ENCODE measurements at places on chromosomes 7 and 10.

- H3K4me3 ChIP-seq: no peak overlapping the region
- no peaks in the 10 kb centered on the region for H3K4me1 ChIP-seq
- no peaks in the 10 kb centered on the region for H3K36me3 ChIP-seq
- no peaks in the 10 kb centered on the region for H3K27me3 ChIP-seq
- DNase-seq: no peak
Observed at GRCh38 chr10:521261-522250, 167.9 kb downstream of the DIP2C start.

DNA sequence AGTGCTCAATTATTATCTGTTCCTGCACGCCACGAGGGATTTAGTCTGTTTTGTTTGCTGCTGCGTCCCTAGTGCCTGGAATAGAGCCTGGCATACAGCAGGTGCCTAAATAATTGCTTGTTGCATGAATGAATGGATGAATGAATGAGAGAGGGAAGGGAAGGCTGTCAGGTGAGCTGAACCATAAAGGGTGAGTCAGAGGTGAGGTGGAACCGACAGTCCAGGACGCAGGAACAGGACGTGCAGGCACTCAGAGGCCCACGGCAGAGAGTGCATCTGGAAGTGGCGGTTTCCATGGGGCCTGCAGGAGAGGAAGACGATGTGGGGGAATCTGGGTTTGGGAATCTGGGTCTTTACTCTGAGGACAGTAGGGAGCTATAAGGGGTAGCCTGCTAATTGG, 17.7 kb upstream of the PPIF start:
- DNase-seq: peak; percentile 99
- H3K27me3 ChIP-seq: no peaks in the 10 kb centered on the region
- peaks cover 58% of the 10 kb centered on the region for H3K4me1 ChIP-seq
- no peaks in the 10 kb centered on the region for H3K36me3 ChIP-seq
- H3K4me3 ChIP-seq: no peak overlapping the region
- H3K27ac ChIP-seq: peak overlapping the region; percentile 81

DNA sequence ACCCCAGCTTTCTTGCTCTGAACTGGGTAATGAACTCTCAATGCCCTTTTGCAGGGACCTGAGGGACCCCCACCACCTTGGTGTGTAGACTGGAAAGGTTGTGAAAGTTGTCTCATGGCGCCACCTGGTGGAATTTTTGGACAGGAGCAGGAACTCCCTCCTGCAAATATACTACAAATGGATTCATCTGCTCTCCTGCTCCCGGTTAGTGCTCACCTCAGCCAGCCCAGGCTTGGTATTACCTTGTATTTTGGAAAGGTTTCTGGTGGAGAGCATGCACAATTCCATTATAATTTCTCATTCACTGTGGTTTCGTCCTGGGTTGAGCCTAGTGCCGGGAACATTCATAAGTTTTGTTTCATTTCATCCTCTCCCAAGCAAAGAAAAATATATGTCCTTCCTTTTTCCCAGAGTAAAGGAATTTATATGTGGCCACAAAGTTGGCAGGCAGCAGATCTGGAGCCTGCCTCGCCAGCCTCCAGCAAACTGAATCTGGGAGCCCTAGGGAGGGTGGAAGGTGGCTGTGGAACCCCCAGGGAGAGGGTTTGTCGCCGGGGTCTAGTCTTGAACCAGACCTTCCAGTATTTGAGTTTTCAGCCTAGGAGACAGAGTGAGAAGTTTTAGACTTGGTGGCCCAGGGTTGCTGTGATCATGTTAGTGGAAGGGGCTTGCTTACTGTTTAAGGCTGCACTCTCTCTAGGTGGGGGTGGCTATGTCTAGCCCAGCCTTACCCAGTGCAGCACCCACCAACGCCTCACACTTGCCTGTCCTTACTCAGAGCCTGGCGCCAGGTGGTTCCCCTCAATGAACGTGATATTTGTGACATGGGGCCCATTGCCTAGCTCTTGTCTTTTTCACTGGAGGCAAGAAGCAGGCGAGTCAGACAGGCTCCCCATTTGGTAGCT, 9.5 kb downstream of the FAM241B start:
- peak; percentile 87 for DNase-seq
- H3K36me3 ChIP-seq: no peaks in the 10 kb centered on the region
- no peak overlapping the region for H3K27ac ChIP-seq
- peaks cover 10% of the 10 kb centered on the region for H3K4me1 ChIP-seq
- H3K4me3 ChIP-seq: no peak overlapping the region
- no peaks in the 10 kb centered on the region for H3K27me3 ChIP-seq

DNA sequence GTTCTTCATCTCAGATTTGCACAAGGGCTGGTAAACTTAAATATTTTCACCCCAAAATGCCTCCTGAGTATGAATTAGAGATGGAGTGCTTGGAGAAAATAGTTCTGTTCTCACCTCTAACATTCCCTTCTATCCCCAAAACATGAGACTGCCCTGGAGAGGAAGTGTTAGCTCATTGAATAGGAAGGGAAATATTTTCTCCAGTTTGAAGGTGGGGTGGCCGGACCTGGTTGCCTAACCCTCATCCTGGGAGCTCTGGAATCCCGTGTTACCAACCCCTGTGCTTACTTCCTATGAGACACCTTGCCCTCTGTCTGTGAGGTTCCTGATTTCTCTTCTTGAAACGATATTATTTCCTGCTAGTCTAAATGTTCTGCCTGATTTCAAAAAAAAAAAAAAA, 779 bp downstream of the IFIT2 start:
- H3K36me3 ChIP-seq: 0 out of 2 replicates have a peak, but pooled peaks cover 7% of the 10 kb centered on the region
- H3K27ac ChIP-seq: peak overlapping the region; percentile 79
- H3K27me3 ChIP-seq: no peaks in the 10 kb centered on the region
- H3K4me1 ChIP-seq: peaks cover 30% of the 10 kb centered on the region
- peak overlapping the region; percentile 66 for H3K4me3 ChIP-seq

DNA sequence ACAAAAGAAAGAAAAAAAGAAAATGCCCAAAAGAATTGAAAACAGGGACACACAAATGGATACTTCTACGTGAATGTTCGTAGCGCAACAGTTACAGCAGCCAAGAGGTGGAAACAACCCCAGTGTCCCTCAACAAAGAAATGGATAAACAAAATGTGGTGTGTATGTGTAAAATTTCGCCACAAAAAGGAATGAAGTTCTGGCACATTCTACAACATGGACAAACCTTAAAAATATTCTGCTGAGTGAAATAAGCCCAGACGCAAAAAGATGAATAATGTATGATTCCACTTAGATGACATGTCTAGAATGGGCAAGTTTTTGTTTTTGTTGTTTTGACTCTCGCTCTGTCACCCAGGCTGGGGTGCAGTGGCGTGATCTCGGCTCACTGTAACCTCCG, 10.9 kb downstream of the UCMA start:
- H3K27ac ChIP-seq: no peak overlapping the region
- peaks cover 3% of the 10 kb centered on the region for H3K4me1 ChIP-seq
- H3K27me3 ChIP-seq: no peaks in the 10 kb centered on the region
- H3K4me3 ChIP-seq: no peak overlapping the region
- no peak for DNase-seq

DNA sequence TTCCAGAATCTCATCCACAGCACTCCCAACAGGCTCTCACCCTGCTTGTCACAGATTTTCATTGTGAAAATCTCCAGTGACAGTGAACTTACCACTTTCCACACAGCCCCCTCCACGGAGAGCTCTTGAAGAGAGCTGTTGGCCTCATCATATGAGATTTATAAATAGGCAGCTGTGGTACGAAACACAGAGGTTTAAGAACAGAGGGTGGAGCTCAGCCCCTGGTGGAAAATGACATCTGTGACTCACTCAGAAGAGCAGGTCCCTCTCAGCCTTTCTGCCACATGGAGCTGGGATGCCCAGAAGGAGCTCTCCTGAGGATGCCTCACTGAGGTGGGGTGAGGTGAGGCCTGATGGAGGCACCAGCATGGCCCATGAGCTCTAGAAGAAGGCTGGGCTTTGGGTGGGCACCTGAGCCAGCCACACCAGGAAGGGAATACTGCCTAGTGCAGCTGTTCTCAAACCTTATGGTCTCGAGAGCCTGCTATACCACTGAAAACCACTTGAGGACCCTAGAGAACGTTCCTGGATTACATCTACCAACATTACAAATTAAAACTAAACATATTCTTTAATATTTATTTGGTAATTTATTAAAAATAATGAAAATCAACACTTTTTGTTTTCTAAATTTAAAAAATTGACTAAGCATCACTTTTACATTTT, 25.8 kb upstream of the EEPD1 start:
- no peak overlapping the region for H3K4me3 ChIP-seq
- peaks cover 19% of the 10 kb centered on the region for H3K4me1 ChIP-seq
- no peak overlapping the region for H3K27ac ChIP-seq

GRCh38 chr7:144784943-144785342, 50.9 kb downstream of the TPK1 start:
- no peaks in the 10 kb centered on the region for H3K36me3 ChIP-seq
- no peak for DNase-seq
- no peak overlapping the region for H3K27ac ChIP-seq
- H3K4me3 ChIP-seq: no peak overlapping the region
- H3K4me1 ChIP-seq: no peaks in the 10 kb centered on the region

DNA sequence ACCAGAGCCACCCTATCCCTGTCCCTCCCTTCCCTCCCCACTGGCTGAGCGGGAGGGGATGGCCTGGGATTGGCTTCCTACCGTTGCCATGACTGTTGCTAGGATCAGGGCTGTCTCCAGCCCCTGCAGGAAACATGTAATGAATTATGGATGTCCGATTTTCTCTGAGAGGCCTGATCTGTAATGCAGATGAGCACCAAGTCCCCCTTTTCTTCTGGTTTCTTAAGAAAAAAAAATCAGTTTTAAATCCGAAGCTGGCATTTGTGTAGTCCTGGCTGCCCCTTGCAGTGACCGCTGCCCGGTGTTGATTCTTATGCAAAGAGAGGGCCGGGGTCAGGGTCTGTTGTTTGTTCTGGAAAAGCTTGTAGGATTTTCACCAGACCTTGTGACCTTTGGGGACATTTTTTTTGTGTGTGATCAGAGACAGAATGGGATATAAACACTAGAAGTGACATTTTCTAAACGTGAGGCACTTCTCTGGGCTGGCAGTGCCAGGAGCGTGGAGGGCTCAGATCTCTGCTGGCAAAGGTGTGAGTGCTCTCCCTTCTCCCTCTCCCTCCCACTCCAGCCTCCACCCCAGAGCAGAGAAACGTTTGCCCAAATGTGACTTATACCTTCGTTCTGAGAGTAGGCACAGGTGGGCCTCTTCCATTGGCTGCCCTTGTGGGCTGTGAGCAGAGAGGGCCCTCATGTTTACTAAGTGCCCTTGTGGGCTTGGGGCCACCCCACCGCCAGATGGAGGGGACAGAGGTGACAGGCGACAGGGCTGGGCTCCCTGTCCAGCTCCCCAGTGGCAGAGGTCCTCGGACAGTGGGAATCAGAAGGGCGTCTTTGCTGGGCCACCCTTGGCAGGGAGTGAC, 127.5 kb downstream of the DNAJB6 start:
- no peak for DNase-seq
- H3K27ac ChIP-seq: no peak overlapping the region
- peaks cover 10% of the 10 kb centered on the region for H3K4me1 ChIP-seq
- no peak overlapping the region for H3K4me3 ChIP-seq

GRCh38 chr10:64558094-64558835, 1037.1 kb downstream of the REEP3 start:
- H3K27ac ChIP-seq: no peak overlapping the region
- no peak for DNase-seq
- H3K27me3 ChIP-seq: peaks cover 2% of the 10 kb centered on the region
- H3K4me1 ChIP-seq: no peaks in the 10 kb centered on the region

GRCh38 chr7:95322854-95323253, 1.5 kb downstream of the PON1 start:
- DNase-seq: no peak
- no peak overlapping the region for H3K27ac ChIP-seq
- no peaks in the 10 kb centered on the region for H3K4me1 ChIP-seq

DNA sequence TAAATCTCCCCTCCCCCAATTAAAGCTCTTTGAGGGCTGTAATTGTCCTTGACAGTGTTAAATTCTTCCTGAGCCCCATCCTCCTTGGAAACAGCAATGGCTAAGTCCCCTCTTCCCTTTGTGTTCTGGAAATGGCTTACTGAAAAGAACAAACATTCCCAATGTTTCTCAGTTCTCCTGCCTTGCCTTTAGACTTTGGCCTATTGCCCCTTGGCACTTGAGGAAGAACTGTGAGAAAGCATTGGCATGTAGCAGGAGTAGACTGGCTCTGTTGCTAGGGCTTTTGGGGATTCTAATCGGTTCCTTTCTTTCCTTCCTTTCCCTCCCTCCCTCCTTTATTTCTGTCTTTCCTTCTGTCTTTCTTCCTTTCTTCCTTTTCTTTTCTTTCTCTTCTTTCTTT, 463.3 kb upstream of the PODXL start:
- H3K4me1 ChIP-seq: no peaks in the 10 kb centered on the region
- no peak overlapping the region for H3K4me3 ChIP-seq
- DNase-seq: no peak
- H3K36me3 ChIP-seq: no peaks in the 10 kb centered on the region
- H3K27ac ChIP-seq: no peak overlapping the region
- H3K27me3 ChIP-seq: peaks cover 7% of the 10 kb centered on the region

DNA sequence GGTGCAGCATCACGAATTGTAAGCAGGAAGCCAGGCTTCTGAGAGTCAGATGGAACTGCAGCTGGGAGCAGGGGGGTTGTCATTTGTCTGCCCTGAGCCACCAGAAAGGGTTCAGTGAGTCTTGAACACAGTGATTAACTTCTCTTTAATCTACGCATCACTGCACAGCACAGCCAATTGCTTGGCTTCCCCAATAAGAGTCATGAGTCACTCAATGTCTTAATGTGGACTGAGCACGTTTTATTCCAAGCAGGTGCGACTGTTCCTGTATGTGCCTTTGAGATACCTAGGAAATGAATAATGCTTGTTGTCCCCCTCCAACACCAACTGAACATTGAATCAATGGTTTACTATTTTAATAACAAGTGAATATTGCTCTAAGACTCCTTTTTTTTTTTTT, 26.0 kb upstream of the PLEKHA1 start:
- no peak overlapping the region for H3K4me3 ChIP-seq
- DNase-seq: peak; percentile 48
- H3K27me3 ChIP-seq: no peaks in the 10 kb centered on the region
- H3K27ac ChIP-seq: no peak overlapping the region

GRCh38 chr7:99140813-99141212, 3.1 kb downstream of the SMURF1 start:
- no peak for DNase-seq
- peak overlapping the region; percentile 71 for H3K4me3 ChIP-seq
- H3K27me3 ChIP-seq: no peaks in the 10 kb centered on the region
- peaks cover 36% of the 10 kb centered on the region for H3K4me1 ChIP-seq
- no peak overlapping the region for H3K27ac ChIP-seq

GRCh38 chr10:75209086-75209920, 1.3 kb upstream of the VDAC2 start:
- DNase-seq: no peak
- peaks cover 46% of the 10 kb centered on the region for H3K4me1 ChIP-seq
- H3K27me3 ChIP-seq: no peaks in the 10 kb centered on the region
- H3K27ac ChIP-seq: peak overlapping the region; percentile 85

GRCh38 chr10:105024184-105024583, 383.1 kb downstream of the SORCS3 start:
- no peak overlapping the region for H3K4me3 ChIP-seq
- DNase-seq: no peak
- H3K27me3 ChIP-seq: no peaks in the 10 kb centered on the region
- H3K27ac ChIP-seq: no peak overlapping the region
- no peaks in the 10 kb centered on the region for H3K36me3 ChIP-seq
